ENCODE measurements at places on chromosomes 12 and 14.

DNA sequence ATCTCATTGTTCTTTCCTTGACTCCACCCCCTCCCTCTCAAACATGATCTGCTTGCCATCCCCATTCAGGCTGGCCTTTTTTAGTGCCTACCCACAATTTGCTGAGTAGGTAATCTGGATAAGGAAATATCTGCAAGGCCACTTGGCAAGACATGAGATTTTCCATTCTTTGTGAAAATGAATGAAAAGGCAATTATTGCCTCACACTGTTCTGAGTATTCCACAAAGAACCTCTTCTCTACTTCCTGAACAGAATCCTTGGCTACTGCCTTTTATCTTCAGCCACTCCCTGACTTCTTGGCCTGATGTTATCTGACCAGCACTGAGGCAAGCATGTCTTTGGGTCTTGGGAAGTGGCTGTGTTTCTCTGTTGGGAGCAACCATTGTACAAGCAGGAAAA lies 263.2 kb upstream of the ATP2B1 start:
- no peak for DNase-seq

- no peak for DNase-seq
Observed at GRCh38 chr14:73162251-73162650, 25.9 kb downstream of the PSEN1 start.

GRCh38 chr12:94282675-94283074 lies 134.3 kb downstream of the PLXNC1 start:
- peak; percentile 16 for DNase-seq

DNA sequence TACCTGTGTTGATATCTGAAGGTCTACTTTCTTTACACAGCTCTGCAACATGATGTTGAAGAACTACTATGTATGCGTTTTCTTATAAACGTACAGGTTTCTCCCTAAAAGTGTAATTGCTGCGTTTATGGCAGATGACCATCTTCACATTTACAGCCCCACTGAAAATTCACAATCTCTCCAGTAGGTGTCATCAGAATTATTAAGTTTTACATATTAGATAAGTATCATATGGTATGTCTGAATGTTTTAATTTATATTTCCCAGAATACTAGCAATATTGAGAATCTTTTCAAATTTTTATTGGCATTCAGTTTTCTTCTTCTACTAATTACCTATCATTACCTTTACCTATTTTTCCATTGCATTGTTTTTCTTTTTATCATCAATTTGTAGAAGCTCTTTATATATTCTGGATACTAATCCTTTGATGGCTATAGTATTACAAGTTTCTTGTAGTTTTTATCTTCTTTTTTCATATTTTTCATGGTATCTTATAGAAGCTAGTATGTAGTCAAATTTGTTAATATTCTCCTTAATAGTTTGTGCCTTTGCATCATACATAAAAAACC lies 123.5 kb downstream of the CAPZA3 start:
- DNase-seq: no peak

GRCh38 chr12:124191966-124192365 lies 102.9 kb upstream of the RFLNA start:
- DNase-seq: no peak

- no peak for DNase-seq
Observed at GRCh38 chr14:104968153-104968527, 10.0 kb downstream of the AHNAK2 start.

- DNase-seq: peak; percentile 86
Observed at GRCh38 chr14:102776761-102777710, at the start of gene TRAF3. TSS of gene TRAF3 (plus strand) at chr14:102777449. CDS start at chr14:102870202, 92,753 bp downstream.

- DNase-seq: no peak
Observed at GRCh38 chr14:21880918-21881317, 207.3 kb upstream of the OR4E1 start.

GRCh38 chr12:64780132-64780530 lies 20.9 kb upstream of the GNS start:
- no peak for DNase-seq

- no peak for DNase-seq
Observed at GRCh38 chr12:109763201-109763841, 49.7 kb downstream of the FAM222A start.

DNA sequence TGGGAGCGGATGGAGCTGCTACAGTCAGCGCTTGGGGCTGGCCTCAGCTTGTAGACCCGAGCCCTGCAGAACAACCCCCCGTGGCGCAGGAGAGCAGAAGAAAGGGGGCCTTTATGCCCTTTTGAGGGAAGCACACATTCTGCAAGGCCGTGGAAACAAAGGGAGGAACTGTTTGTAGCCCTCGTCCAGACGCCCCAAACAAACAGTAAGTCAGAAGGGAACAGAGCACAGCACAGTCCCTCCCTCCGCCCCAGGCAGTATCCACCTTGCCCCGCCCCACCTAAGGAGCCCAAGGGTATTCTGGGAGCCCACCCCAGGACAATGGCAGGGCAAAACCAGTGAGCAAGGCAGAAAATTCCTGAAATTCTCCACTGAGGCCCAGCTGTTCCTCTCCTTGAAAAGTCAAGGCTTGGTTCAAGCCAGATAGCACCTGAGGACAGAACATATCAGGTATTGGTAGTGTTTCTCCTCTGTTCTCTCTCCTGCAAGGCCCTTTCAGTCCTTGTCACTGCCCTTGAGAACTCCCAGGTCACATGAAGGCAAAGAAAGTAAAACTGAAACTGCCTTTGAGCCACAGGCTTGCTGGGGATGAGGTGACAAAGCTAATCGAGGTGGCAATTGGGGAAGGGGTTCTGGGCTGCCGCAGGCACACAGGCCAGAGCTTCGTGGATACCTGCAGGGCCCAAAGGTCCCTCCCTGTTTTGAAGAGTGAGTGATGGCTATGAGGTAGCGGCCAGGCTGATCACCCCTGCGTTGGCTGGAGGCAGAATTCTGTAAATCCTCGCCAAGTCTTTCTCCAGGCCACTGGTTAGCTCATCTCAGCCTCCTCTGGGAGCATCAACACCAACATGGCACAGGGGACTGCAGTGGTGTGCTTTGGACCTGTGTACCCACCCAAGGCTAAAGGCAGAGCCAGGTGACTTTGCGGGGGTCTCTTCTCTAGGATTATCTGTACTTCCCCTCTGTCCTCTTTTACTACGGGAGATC lies 499 bp downstream of the DGLUCY start:
- peak; percentile 43 for DNase-seq

GRCh38 chr12:6927379-6928021 lies at the start of gene ATN1:
TSS of gene ATN1 (plus strand) at chr12:6927959. CDS start at chr12:6934002, 6,043 bp downstream.
- no peak for DNase-seq

- DNase-seq: no peak
Observed at GRCh38 chr12:114933428-114934160, 249.6 kb upstream of the TBX3 start.

- no peak for DNase-seq
Observed at GRCh38 chr14:91164676-91165075, 50.8 kb downstream of the DGLUCY start.

- DNase-seq: no peak
Observed at GRCh38 chr14:34212172-34212929, 249.7 kb downstream of the SPTSSA start.

DNA sequence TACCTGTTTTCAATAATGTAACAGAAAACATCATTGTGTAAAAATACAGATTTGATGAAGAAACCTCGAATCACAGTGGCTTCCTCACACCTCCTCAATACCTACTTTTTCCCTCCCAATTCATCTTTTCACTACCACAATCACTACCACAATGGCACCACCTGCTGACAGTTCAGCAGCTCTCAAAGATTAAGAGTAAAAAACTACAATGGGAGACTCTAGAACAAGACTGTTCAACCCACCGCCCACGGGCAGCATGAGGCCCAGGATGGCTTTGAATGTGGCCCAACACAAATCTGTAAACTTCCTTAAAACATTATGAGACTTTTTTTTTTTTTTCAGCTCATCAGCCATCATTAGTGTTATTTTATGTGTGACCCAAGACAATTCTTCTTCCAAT lies 15.2 kb downstream of the MED6 start:
- DNase-seq: no peak

DNA sequence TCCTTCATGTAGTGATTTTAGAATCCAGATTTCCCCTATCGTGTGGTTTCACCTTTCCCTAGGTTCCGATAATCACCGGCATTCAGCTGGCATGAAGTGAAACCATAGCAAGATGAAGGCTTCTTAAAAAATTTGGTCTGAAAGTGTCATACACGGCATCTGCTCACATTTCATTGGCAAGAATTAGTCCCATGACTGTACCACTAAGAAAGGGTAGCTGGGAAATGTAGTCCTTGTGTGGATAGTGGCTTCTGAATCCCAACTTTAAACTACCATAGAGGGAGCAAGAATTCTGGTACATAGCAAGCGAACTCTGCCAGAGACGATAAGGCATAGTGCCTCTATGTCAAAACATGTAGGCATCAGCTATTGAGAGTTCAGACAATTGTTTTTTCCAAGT lies 360.1 kb upstream of the TBX3 start:
- no peak for DNase-seq

DNA sequence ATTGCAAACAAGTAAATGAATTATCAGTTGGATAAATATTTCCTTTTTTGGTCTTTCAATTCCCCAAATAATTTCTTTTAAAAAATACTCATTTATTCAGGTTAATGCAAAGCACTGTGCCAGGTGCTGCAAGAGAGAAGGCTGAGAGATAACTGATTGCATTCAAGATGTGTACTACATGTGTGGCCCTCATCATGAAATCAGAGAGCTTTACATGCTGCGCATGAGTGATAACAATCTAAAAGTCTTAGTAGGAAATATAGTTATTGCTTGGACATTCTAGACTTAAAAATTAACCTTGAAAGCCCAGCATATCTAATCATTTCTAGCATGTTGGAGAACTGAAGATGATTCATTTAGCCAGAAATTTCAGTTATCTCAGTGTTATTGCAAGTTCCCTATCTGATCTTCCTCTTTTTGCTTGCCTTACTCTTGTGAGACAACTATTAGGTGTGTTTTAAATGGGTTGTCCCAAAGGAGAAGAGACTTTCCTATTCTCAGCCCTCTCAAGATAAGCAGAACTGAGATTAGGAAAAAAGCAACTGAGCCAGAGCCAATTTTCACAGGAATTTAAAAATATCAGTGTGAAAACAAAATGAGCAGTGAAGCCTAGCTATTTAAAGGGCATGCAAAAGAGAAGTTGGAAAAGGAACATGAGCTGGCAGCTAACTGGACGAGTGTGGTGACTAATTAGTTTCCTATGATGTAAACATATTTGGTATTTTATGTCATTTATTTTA lies 60.9 kb downstream of the PLEKHA5 start:
- no peak for DNase-seq

GRCh38 chr12:51048661-51049251 lies 629 bp downstream of the LETMD1 start:
- no peak for DNase-seq

DNA sequence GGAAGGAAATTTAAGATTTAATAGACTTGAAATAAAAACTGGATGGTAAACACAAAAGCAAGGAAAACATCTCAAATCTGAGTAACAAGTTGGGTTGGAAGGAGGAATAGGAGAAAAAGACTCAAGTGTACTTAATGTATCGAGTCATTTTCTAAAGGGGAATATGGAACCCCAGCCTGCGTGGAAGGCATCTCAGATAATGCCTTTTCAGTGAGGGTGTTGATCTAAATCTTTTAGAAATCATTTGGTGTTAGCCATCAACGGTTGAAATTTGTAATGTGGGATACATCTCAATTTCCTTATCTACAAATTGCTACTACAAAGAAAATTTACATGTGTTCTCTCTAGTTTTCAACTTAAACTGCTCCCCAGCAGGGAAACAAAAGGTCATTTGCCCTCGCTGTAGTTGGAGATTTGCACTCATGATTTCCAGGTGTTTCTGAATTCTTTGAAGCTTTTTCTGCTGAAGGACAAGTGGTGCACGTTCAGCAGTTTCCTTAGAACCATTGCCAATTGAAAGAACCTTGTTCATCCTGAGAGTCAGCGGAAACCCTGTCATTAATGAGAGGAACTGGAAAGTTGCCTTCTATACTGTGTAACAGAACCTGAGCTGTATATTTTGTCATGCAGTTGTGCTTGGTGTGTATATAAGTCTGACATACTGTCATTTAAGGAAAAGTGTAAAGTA lies 2.2 kb downstream of the PCBP2 start:
- no peak for DNase-seq

DNA sequence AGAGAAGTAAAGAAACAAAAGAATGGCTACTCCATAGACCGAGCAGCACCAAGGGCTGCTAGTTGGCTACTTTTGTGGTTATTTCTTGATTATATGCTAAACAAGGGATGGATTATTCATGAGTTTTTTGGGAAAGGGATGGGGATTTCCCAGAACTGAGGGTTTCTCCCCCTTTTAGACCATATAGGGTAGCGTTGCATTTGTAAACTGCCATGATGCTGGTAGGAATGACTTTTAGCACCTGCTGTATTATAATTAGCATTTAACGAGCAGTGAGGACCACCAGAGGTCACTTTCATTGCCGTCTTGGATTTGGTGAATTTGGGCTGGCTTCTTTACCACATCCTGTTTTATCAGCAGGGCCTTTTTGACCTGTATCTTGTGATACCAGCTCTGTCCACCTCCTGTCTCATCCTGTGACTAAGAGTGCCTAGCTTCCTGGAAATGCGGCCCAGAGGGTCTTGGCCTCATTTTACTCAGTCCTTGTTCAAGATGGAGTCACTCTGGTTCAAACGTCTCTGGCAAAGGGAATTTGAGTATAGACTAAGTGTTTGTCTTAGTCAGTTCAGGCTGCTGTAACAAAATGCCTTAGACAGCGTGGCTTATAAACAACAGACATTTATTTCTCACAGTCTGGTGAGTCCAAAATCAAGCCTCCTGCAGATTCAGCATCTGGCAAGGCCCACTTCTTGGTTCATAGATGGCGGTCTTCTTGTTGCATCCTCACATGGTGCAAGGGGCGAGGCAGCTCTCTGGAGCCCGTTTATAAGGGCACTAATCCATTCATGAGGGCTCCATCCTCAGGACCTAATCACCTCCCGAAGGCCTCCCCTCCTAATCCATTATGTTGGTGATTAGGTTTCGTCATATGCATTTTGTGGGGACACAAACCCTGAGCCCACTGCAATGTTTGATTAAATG lies 348.3 kb upstream of the SFSWAP start:
- DNase-seq: no peak

DNA sequence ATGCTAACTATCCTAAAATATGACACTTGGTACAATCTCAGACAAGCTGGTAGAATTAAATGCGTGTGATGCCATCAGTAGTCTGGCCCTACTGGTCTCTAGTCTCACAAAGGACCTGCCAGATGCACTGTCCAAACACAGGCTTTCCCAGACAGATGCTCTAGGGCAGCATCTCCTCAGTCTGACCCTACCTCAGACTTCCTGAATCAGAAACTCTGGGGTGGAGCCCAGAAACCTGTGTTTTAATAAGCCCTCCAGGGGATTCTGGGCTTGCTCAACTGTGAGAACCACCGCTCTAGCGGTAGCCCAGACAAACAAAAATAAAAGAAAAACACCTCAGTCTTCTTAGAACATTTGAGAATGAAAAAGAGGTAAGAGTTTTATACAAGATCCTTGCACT lies 48.0 kb downstream of the BDKRB1 start:
- no peak for DNase-seq

GRCh38 chr14:22226381-22226780 lies 362.6 kb downstream of the DAD1 start:
- DNase-seq: no peak

- DNase-seq: no peak
Observed at GRCh38 chr12:111777345-111778045, 10.8 kb downstream of the ALDH2 start.

DNA sequence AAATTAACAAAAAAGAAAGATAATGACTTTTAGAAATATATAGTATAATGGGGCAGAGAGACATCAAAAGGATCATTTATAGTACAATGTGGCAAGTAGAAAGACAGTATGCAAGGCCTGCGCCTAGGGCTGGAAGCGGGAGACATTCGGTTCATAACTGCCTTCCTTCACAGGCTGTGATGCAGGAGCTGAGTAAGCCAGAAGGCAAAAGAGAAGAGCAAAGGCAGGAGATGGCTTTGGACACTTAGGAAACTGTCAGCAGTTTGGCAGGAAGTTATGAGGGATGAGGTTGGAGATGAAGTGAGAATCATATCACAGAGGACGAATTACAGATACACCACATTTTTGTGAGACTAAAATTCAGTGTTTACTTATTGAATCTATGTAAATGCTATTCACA lies 97.8 kb downstream of the EPS8 start:
- no peak for DNase-seq

Measured in activated T-helper 1 cell treated with Interleukin-2 at 50 U/mL for 16 hours (primary cell).